ENCODE measurements at places on chromosomes 6 and 20.

DNA sequence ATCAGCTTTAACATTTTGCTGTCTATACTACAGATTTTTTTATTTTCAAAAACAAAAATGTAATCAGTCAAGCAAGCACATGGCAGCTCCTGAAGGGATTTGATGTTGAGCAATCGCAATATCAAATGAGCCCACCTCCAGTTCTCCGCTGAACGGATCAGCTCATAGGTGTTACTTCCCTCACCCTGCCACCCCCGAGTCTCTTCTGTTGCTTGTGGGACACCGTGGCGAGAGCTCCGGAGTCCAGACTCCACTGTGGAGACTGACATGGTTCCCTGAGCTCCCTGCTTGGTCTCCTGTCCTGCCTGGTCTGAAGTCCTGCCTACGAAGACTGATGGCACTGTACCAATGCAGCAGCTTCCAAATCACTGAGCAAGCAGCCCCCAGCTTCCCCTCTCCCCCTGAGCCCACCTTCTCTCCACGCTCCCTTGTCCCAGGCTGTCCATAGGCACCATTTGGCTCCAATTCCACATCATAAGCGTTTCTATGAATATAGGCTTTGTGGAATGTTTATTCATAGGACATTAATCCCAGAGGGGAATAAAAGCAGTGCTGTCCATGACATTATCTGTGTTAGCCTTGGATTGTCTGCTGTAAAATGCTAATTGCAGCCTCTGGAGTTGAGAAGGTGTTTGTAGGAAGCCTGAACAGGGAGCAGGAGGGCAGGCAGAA is 162.2 kb downstream of the LY86 start:
- no peak for DNase-seq

DNA sequence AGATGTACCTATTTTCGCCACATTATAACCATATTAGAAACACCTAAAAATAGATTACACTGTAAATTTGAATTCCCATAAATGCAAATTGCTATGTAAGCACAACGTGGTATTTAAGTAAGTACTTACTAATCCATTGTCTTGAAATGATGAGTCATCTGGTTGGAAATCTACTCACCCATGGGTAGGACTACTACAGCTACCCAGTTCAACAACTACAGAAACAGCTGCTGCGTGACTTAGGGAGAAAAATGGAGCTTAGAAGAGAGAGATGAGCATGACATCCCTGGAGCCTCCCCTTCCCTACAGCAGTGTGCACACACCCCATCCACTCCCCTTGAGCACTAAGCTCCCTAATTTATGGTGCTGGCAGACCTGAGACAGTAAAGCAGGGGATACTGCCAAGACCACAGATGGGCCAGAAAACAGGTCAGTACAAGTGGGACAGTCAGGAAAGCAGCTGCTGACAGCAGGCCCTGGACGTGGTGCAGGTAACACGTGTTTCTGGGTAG is 26.9 kb downstream of the RRAGD start:
- DNase-seq = no peak

DNA sequence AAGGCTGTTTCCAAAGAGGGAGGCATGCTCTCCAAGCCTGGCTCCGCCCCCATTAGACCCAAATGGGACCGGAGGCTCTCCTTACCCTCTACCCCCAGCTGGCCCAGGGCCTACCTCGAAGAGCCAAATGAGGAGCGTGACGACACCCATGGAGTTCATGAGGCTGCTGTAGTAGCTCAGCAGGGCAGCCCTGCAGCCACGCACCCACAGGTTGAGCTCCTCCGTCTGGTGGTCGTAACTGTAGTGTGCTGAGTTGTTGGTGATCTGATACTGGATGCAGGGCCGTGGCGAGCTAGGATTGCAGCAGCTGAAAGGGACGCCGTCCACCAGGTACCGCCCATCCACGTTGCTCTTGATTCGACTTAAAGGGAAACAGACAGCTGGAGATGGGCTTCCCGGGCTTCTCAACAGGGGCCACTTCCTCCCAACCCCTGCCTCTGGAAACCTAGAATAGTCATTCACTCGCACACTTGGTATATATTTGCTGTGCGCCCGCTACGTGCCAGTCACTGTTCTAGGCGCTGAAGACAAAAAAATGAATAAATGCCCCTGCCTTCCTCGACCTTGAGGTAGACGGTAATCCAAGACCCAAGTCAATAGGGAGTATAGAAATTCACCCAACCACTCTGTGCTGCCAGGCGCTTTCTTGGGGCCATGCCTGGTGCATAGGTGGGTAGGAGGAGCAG is 18.0 kb downstream of the PRPH2 start:
- DNase-seq = no peak

DNA sequence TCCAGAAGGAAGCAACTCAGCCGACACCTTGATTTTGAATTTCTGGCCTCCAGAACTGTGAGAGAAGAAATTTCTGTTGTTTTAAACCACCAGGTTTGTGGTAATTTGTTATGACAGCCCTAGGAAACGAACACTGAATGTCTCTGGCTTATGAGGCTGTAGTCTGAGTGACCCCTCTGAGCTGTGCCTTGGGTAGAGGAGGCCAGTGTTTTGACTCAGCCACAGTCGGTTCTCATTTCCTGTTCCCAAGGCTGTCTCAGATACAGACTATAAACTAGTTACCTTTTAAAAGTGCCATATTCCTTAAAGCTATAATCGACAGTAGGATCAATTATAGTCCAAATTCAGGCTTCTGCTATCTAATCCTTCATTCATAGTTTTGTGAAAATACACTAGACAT is 391.2 kb upstream of the MAP3K7 start:
- no peak for DNase-seq

DNA sequence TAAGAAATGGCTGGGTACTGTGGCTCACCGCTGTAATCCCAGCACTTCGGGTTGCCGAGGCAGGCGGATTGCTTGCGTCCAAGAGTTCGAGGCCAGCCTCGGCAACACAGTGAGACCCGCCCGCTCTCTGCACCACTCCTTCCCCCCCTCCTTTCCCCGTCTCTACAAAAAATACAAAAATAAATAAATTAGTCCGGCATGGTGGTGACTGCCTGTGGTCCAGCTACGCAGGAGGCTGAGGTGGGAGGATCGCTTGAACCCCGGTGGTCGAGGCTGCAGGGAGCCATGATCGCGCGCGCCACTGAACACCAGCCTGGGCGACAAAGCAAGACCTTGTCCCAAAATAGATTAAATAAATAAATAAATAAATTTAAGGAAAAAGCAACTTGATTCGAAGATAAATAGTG is 448 bp upstream of the RNF114 start:
- DNase-seq = no peak

- DNase-seq = no peak
Measured at GRCh38 chr20:32772046-32772445, 9.9 kb downstream of the DNMT3B start.

GRCh38 chr20:699811-700338 is 24.3 kb upstream of the SCRT2 start:
- no peak for DNase-seq

DNA sequence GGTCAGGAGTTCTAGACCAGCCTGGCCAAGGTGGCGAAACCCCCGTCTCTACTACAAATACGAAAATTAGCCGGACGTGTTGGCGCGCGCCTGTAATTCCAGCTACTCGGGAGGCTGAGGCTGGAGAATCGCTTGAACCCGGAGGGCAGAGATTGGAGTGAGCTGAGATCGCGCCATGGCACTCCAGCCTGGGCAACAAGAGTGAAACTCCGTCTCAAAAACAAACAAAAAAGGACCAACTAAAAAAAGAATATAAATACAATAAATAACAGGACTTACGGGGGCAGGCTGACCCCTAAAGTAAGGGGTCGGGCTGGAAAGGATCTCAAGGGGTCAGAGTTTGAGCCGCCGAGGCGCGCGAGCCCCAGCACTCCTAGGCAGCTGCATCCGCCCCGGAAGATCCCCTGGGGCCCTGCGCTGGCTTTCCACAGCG is 509 bp upstream of the TPD52L2 start:
- no peak for DNase-seq

All from Caco-2 (cell line).